Fibroblast of the aortic adventitia (primary cell): ENCODE measurements at places on chromosomes 5 and 9.

GRCh38 chr5:14414007-14414406, 167.6 kb upstream of the OTULINL start:
- DNase-seq: no peak

DNA sequence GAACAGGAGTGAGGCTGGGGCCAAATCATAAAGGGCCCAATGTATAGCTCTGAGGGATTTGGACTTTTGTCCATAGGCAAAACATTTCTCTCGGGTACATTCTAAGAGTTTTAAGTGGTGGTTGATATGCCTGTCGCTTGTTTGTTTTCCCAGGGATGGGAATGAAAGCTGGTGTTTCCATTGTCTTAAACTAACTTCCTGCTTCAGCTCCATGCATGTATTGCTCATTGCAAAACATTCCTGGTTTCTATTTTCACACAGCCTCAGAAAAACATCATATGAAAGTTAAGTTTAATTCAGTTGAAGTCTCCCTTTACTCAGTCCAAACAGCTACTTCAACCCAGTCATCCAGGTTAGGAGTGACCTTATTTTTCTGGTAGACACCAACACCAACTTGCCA, 235.0 kb downstream of the ACTL7B start:
- peak; percentile 55 for DNase-seq

DNA sequence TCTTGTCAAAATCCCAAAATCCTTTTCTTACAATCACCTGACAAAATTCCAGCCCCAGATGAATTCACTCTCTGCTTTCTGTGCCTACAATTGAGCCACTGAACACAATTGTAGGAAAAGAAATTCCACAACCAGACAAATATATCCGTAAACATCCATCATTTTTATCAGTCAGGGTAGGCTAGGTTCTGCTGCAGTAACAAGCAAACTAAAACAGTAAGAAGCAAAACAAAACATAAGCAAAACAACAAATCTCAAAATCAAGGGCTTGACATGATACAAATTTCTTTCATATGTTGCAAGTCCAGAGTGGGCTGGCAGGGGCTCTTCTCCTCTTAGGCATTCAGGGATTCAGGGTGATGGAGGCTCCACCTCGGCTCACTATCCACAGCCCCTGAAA, 114.2 kb upstream of the MAN2A1 start:
- no peak for DNase-seq

DNA sequence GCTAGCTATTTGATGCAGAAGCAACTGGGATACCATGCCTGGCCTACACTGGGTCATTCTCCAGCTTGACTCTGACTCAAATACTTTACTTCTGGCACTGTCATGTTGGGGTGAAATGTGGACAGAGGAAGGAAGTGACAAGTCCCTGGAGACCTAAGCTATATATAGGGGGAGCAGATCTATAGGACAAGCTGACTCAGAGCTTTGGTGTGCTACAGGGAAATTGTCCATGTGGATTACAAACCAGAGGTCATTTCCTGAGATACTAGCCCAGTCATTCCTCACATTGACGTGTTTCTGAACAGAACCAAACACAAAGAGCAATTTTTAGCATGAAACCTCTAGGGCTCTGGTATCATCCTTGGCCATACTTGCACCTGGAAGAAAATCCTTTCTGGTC, 531.6 kb upstream of the CLINT1 start:
- DNase-seq: peak; percentile 90

DNA sequence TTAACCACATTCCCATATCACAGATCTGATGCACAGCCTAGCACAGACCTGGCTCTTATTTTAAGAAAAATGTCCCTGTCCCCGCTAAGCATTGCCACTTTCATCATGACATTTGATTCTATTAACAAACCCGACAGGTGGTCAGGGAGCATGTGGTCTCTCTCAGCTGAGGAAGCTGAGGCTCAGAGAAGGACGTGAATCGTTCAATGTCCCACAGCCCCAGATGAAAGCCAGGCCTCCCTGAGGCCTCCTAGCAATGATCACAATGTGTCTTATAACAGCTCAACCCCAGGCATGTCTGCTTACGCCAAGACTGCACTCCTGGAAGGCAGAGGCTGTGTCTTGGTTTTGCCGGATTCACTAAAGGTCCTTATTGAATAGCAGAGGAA, 10.4 kb upstream of the CRB2 start:
- DNase-seq: no peak

DNA sequence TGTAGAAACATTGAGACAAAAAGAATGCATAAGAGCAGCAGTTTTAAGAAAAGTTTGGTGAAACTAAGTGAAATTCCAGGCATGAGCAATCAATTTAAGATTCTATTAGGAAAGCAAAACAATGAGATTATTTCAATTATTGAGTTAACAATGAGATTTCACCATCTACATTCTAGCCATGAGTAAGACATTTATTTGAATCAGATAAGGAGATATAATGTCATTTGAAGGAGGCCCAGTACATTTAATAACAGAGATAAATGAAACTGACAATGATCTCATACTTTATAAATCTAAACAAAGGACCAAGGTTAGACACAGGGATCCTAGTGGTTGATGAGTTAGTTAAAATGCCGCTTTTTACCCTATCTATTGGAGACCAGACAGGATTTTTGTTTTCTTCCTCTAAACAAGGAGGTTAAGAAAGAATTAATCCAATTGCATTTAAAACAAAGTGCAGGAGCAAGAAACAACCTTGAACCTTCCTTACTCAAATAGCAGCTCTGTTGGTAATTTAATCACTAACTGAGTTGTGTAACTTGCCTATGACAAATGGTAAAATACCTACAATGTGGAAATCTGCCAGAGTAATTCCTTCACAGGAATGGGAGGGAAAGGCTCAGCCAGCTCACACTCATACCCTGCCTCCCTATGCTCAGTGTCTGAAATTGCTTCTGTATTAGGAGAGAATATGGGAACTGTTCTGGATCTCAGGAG, 103.5 kb upstream of the NR3C1 start:
- peak; percentile 97 for DNase-seq

DNA sequence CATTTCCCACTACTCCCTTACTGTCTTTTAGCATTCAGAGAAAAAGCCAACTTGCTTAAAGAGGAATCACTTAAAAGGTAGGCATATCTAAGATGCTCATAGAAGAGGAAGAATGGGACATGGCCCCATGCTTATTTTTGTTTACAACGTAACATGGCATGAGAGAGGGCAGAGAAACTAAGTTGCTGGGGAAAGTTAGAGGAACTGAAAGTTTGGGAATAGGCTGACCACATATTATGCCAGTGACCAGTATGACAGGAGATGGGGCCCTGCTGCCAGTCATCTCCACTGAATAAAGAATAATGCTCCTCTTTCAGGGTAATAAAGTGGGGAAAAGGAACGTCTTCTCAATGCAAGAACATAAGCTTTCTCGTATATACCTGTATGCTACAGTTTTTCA, 1.9 kb downstream of the PLPP6 start:
- no peak for DNase-seq

DNA sequence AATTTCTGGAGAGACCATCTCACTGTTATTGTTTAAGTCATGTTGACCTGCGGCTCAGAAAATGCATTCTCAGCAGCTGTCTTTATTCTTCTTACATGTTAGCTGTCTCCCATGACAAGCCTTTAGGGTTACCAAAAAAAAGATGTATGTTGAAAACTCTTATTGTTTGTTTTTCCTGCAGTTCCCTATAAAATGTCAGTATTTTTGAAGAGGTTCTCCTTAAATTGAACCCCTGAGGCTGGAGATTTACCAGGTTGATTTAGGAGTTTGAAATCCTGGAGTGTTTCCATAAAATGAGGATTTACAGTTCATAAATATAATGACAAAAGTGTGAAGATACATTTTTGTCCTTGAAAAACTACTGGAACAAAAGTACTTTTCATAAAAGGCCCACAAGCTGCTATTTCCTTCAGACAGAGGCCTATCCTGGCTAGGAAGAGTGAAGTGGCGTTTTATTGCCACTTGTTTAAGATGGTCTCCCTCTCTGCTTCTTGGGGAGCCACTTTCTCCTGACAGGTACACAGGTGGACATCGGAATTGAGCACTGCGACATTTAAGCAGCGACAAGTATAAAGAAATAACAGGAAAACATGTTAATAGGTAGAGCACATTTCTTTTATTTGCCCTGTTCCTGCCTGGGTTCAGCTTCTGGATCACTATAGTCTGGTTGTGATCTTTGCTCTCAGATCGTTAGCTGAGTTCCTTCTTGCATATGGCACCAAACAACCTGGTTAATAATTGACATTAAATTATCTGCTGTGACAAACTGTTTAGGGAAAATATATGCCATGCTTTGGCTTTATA, 344.8 kb upstream of the RPS23 start:
- no peak for DNase-seq

GRCh38 chr5:73522989-73523388, 24.7 kb downstream of the BTF3 start:
- DNase-seq: no peak

- DNase-seq: peak; percentile 94
Measured at GRCh38 chr5:136006761-136007251, 22.0 kb upstream of the TGFBI start.
